ENCODE measurements at places on chromosomes 16 and 17.

GRCh38 chr16:57863434-57864160 is 61.3 kb upstream of the KIFC3 start:
- DNase-seq, result peak; percentile 58

DNA sequence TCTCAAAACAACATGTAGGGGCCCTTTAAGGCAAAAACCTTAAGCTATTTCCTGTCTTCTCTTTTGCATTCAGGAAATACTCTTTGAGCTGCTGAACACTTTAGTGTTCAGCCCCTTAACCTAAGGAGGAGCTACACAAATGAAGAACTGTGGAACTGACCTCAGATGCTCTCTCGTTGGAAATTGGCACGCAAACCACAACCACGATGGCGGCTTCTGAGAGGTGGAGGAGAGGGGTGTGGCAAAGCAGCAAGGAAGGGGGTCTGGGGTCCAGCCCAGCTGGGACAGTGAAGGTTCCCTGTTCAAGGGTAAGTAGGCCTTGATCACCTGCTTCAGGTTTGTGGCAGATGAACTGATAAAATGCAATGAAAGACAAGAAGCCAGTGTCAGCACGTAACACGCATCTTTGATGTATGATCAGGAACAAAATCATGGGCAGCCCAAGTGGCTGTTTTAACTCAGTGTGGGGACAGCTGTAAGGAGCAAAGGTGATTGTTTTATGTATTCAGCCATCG is 291.6 kb upstream of the TNRC6C start:
- no peak for DNase-seq

- DNase-seq, result peak; percentile 29
Measured at GRCh38 chr17:2707721-2708584, 3.6 kb downstream of the CLUH start.

GRCh38 chr17:82380860-82381702 is 9.5 kb downstream of the UTS2R start:
- no peak for DNase-seq

GRCh38 chr17:260944-261343 is 79.5 kb upstream of the DOC2B start:
- no peak for DNase-seq

GRCh38 chr16:997440-998051 is 16.0 kb downstream of the SOX8 start:
- DNase-seq, result no peak

DNA sequence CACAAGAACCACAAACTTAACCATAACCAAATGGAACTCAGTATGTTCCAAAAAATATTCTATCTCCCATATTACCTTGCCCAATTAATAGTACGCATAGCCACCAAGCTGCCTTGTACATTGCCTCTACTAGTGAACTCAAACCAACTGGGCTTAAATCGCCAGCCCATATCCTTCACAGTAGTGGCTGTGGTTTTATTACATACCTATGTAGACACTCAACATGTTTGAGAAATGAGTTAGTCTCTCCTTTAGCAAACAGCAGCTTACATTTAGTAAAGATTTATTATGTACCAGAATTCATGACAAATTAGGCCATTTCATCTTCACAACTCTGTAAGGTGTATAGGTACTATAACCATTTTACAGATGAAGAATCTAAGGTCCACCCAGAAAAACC is 41.4 kb downstream of the GRB2 start:
- no peak for DNase-seq

DNA sequence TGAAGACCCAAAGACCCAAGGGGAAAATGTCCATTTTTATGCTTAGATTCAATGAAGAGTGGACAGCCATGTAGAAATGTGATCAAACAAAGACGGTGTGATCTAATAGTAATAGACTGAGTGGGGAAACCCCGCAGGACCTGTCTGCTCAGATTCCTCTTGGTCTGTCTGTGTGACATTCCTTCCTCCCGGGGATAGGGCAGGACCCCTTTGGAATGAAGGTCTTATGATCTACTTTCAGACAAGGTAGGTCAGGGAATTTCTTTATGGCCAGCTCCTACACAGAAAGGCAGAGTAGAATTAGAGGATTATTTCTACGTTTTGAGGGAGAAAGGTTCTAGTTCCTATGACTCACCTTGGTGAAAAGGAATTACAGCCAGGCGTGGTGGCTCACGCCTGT is 267.6 kb downstream of the STX8 start:
- DNase-seq, result no peak

GRCh38 chr17:596763-597644 is 117.6 kb downstream of the VPS53 start:
- DNase-seq, result no peak

DNA sequence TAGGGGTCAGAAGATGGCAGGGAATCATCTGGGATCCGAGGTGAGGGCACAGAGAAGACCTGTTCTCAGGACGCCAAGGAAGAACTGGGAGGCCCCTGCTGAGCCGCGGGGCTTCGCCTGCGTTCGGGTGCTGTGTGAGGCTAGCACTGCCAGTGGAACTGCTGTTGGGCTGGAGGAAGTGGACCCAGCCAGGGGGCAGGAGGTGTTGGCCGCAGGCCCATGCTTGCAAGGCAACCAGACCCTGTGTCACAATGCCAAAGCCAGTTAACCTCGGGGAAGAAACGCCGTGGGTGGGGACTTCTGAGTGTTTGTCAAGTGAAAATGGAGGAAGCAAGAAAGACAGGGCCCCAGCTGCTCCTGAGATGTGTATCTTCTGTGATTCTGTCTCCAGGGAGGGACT is 185.5 kb downstream of the LGALS9B start:
- peak; percentile 18 for DNase-seq

DNA sequence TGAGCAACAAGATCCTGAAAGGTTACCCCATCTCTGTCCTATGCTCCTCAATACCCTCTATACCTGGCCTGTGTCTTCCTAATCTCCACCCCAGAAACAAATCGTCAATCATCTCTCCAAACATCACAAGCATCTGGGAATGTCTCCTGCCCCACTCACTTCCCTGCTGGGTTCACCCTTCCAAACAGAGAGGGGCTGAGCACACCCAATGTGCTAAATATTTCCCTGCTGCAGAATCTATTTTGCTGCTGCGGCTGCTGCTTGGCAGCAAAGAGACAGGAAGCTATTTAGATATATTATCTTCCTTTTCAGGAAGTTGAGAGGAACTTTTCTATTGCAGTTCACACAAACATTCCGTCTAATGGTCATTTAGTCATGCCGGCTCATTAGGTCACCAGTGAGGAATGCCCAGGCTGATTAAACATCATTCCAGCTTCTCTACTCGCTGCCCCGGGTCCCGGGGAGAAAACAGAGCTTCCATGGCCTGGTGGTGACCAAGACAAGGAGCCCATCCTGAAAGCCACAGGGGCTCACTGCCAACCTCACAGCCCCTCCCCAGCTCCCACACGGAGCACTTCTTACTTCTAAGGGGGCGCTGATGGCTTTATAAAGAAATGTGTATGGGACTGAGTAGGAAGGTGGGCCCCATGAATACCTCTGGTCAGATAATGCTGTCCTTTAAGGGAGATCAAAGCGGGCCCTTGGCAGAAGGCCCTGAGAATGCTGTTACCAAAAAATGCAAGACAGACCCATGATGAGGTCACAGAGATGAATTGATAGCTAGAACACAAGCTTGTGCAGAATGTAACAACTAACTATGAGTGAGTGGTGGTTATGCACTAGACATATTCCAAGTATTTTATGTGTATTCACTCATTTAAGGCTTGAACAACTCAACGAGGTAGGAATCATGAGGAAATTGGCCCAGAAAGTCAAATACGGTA is 218.3 kb downstream of the SOX9 start:
- DNase-seq, result no peak

DNA sequence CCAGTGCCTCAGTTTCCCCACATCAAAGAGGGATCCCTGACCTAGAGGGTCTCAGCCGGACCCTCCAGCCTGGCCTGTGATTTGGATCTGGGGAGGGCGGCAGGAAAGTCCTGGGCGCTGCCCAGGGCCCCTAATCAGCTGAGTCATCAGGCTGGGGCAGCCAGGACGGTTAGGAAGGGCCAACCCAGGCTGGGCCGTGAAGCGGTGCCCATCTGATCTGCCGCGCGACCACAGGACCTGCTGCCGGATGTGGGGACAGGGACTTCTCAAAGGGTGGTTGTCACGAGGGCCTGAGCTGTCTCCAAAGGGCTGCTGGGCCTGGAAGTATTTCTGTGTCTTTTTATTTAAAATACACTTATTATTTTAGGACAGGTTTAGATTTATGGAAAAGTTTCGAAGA is 4.4 kb downstream of the TPSAB1 start:
- no peak for DNase-seq

- no peak for DNase-seq
Measured at GRCh38 chr16:31698901-31699300, 171.2 kb downstream of the AHSP start.

GRCh38 chr17:2343421-2343820 is 6.1 kb downstream of the SGSM2 start:
- no peak for DNase-seq

DNA sequence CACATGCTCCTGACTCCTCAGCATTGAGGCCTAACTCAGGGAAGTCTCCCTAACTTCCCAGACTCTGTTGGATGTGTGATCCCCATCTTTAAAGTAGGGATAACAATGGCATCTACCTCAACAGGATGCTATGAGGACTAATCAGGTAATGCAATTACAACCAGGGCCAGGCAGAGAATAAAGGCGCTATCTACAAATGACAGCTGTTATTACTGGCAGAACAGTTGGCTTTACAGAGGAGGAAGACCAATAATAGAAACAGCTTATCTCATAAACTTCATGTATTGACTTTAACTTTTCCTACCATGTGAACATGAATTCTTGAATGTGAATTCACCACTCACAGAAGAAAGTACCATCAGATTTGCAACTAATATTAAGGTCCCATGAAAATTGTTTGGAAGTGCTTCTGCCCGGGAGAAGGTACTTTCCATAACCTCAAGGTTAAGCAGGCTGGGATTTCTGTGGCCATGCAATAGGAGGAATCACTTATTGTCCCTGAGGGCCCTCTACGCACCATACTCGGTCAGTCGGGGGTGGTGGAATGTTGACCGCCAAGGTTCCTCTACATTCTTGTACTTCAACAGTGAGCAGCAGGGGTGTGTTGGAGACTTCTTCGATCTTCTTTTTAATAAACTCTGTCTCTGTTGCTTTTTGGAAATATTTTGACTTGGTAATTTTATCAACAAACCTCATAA is 22.6 kb upstream of the ERN1 start:
- DNase-seq, result no peak

- DNase-seq, result peak; percentile 92
Measured at GRCh38 chr17:79811011-79811867, 14.4 kb upstream of the CBX8 start.

GRCh38 chr16:57091975-57092785 is at the start of gene CPNE2:
TSS of gene CPNE2 (plus strand) at chr16:57092583. CDS start at chr16:57110743, 18,160 bp downstream.
- DNase-seq, result peak; percentile 53

DNA sequence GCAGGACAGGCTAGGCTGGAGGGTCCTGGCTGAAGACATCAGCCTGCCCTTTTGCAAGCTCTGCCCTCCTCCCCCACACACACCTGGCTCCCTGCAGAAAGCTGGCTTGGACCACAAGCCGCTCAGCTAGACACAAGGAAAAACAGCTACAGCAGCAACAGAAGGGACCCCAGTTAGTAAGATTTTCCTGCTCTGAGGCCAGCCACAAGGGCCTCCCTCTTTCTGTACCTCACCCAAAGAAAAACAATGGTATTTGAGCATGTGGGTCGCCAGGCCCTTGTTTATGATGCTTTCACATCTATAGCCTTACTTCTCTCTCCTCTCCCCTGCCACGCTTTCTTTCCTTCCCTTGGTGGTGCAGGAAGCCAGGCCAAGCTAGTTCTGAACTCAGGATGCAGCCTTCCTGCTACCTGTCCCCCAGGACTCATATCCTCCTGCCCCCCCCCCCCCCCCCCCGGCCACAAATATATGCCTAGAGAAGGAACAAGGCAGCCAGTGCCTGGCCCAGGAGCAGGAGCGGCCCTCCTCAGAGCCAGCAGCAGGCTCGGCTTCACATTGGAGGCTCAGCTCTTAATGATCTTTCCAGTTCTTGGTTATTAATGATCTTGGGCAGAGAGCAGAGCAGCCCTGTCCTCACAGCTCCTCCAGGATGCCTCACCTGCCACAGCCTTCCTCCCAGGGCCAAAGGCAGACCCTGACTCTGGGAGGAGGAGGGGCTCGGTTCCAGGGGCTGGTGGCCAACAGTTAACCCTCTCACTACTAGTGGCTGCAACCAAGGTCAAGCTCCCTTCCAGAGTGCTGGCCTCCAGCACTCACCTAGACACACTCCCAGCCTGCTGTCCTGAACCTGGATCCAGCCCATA is 19.5 kb downstream of the GRIN2C start:
- no peak for DNase-seq

GRCh38 chr17:38330941-38331411 is 12.8 kb downstream of the GPR179 start:
- no peak for DNase-seq

GRCh38 chr16:79697562-79698112 is 97.1 kb upstream of the MAF start:
- DNase-seq, result no peak

- no peak for DNase-seq
Measured at GRCh38 chr16:88680554-88681083, 5.7 kb downstream of the SNAI3 start.
